Stimulated activated CD4-positive, alpha-beta T cell treated with anti-CD3 and anti-CD28 coated beads, Interleukin-12 subunit alpha, Interleukin-12 subunit beta, amount 100 ng/mL, for 48 hours (primary cell): ENCODE measurements at places on chromosomes 2 and 18.

DNA sequence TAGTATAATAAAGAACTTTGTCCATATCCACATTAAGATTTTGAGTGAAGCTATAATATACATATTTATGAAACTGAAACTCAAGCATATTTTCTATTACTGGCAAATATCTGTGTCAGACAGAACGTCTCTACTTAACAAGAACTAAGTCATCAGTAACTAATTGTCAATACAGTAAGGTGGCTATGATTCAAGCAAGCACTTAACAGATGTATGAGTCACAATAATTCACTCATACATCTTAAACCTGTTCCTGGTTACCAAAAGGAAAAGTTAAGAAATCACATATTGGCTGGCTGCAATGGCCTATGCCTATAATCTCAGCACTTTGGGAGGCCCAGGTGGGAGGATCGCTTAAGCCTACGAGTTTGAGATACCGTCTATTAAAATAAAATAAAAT is 96.0 kb downstream of the SOS1 start:
- no peak for DNase-seq

GRCh38 chr2:118697781-118698180 is 149.7 kb downstream of the EN1 start:
- DNase-seq: no peak

DNA sequence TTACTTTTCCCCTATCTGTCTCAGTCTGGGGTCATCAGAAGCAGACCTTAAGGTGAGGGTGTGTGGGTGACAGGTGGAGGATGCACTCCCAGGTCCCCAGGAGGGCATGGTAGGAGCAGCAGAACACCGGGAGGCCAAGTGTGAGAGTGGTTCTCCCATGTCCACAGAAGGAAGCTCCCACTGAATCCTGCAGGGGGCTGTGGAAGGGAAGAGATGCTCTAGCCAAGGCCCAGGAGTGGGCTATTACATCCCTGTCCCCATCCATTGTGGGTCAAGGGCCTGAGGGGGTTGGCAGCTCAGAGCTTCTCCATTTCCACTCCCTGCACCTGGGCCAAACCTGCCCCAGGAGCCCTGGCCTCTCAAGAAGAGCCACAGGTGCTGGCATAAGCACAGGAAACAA is 86.4 kb upstream of the KCNE4 start:
- DNase-seq: no peak

GRCh38 chr2:207085110-207085509 is 80.6 kb downstream of the KLF7 start:
- no peak for DNase-seq

GRCh38 chr2:63057249-63058143 is 6.9 kb downstream of the OTX1 start:
- no peak for DNase-seq

GRCh38 chr18:60568220-60568619 is 195.6 kb upstream of the MC4R start:
- DNase-seq: no peak
